NCI-H345 (cell line): ENCODE measurements at places on chromosomes 3 and 15.

DNA sequence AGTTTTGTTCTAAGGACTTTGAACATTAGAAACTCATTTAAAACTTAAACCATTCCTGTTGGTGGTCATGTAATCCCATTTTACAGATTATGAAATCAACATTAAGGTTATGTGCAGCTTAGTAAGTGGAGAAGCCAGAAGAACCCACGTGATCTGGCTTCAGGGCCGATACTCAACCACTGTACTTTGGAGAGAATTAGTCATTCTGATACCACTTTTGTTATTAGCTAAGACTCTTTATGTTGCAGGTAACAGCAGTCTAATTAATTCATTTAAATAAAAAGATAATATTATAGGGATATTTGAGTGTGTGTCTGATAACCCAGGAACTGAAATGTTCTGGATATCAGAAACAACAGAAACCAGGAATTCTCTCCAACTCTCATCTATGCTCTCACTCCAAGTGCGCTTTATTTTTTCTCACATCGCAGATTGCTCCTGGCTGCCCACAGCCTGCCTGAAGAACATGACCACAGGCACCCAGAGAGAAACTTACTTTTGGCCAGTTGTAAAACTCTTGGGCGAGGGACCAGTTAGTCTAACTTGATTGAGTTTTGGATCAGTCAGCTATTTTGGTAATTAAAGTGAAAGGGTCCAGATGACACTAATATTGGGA is 25.2 kb downstream of the UBE2E1 start:
- no peak for DNase-seq

- no peak for DNase-seq
Measured at GRCh38 chr3:159892801-159893200, 95.8 kb upstream of the IL12A start.

DNA sequence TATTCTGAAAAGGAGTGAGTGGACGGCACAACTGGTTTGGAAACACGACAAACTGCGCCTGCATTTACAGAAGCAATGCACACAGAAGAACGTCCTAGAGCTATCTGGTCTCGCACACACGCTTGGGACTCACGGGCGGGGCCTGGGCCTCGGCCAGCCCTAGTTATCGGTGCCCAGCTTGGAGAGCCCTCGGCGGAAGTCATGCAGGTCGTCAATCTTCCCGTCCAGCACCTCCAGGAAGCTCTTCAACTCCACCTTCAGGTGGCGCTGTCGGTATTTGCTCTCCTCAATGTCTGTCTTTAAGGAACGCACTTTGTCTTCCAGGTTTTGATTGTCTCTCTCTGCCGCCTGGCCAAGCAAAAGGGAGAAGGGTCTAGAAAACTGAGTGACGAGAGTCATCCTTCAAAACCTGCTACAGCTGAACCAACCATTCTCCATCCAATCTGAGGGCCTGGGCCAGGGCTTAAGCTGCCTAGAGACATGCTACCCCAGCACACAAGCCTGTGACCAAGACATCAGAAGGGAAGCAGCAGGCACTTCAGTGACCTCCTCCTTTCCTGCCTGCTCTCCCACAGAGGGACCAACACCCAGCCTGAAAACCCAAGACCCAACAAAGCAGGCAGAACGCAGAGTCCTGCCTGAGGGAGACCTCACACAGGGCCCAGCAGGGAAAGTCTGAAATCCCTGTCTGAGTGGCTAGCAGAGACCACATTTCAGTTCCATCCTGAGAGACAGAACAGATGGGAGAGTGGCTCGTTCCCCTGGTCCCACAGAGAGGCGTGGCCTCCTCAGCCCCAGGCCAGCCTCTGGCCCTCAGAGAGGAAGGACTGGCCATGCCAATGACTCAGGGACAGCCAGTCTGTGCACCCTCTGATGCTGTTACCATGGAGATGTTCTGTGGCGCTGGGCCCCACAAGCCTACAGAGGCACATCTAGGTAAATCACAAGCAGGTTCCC is 40.4 kb downstream of the WHAMM start:
- no peak for DNase-seq

- DNase-seq = peak; percentile 48
Measured at GRCh38 chr3:135966271-135966961, 888 bp downstream of the PPP2R3A start.

DNA sequence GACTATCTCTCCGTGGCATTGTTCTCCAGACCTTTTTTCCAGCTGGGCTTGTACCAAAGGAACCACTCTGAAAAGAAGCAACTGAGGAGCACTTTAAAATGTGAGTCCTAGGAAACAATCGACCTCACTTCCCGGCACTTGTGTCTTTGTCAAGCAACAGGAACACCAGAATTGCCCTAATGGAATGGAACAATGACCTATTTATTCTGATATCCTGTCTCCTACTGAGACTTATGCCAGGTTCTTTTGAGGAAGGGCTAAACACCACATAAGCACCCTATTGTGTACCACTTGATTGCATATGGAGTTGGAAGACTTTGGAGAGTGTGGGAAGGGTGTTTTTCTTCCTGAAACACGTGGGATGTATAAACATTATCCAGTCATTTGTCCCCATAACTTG is 56.8 kb upstream of the TGFBR2 start:
- peak; percentile 27 for DNase-seq

DNA sequence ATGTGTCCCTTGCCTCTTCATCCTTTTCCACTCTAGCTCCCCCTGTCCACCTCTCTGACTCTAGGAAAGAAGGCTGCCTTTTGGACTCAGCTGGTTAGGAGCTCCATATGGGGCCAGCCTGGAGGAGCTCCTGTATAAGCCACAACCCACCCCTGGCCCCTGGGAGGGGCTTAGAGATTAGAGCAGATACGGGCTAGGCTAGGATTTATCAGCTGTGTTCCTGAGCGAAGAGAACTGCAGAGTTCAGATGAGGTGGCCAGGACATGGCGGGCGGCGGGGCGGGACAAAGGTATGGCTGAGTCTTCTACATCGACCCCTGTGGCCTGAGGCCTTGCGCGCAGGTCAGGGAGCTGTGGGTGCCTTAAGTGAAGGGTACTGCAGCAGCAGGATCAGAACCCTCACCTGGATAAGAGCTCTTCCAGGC is 7.9 kb downstream of the NBEAL2 start:
- DNase-seq = no peak

GRCh38 chr15:50259276-50259675 is 6.2 kb downstream of the HDC start:
- no peak for DNase-seq

DNA sequence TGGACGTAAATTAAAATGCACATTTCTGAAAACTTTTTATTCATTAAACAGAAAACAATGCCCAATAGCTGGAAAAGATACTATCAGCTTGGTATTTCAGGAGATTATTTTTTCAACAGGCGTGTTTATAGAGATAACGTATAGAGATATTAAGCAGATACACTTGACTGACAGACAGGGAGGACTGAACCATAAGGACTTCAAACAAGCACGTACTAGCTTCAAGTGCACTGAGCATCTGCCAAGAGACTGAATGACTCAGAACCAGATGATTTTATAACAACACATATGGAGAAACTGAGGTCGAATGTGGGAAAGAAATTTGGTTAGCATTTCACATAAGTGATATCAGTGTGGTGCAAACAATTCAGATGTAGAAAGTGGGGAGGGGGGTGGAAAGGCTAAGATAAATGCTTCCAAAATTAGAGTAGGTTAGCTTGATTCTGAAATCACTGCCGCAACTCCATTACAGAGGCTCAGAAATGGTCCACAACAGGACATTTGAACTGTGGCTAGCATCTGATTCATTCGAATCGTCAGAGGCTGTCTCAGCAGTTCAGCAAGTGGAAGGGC is 103.5 kb downstream of the SEMA6D start:
- peak; percentile 30 for DNase-seq

- DNase-seq = no peak
Measured at GRCh38 chr3:28295898-28296490, 52.5 kb upstream of the ZCWPW2 start.

DNA sequence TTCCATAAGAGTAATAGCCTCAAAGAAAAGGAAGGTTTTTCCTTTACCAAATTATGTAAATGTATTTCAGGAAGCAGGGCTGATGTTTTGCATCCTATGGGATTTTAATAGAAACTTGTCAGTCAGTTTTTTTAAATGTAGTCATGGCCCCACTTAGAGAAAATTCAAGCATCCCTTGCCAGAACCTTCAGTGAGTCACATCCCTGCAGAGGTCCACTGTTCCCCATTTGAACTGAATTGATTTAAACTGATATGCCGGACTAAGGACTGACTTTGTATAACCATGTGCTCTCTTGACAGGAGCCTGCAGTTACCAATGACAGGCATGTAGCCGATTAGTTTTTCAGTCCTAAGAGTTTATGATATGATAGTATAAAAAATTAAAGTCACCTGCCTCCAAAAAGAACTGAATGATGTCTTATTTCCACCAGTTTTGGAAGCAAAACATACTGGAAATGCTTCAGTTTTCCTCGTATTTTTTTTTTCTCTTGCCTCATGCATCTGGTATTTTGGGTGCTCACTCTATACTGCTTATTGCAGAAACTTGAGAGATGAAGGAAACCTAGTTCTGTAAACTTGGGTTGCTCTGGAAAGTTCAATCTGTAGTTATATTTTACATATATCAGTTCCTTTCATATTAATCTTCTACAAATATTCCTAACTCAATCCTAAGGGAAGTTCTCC is 30.7 kb downstream of the LRTM1 start:
- no peak for DNase-seq

DNA sequence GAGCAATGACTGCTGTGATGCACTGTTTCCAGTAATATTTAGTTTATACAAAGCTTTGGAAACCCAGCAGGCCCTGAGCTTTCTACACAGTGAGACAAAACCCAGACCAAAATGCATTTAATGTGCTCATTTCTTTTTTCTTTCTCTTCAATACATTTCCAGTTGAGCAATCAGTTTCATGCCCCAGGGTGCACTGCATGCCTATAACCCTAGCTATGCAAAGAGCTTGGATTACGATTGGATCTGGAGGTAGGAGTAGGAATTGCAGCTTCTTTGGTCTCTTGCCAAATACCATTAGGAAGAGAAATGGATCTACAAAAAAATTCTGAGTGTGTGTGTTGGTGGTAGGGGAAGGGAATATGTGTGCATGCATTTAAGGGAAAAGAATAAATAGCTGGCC is 1001.4 kb downstream of the SQOR start:
- DNase-seq = no peak

DNA sequence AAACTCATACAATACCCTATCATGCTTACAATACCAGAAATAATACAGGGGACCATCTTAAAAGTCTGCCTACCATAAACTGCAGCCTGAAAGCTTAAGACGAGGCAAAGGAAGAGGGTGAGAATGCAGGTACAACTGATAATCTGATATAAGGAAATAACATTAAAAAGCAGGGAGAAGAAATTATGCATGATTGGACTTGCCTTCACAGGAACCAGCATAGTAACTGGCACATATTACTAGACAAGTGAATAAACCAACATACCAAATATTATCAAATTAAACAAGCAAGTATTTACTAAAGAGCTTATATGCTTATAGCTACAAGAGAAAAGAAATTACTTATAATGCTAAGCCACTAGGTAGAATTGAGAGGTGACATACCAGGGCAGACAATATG is 18.7 kb downstream of the ANKRD28 start:
- no peak for DNase-seq

DNA sequence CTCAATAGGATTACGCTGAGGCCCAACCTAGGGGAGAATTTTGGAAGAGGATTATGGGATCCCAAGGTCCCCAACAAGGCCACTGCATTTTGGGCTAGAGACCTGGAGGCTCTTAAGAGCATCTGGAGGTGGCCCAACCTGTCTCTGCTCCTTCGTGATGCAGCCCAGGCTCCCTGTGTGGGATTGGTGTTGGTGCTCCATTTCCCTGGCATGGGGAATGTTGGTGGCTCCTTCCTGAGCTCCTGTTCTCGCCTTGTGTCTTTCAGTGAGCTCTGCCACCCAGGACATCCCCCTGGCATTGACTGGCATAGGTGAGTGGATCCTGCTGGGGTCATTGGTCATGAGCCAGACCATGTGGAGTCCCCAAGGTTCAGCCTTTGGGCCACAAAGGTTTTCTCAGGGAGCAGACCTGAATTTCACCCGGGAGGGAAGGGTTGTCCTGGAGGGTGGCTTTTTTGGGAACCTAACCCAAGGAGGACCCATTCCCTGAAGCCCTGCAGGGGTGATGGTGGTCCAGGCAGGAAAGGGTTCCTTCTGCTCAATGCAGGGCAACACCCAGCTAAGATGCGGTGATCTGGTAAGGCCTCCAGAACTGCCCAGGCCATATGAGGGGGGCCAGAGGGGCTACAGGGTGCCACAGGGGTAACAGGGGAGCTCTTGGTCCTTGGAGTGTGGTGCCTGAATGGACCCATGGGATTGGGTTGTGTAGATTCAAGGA is 202.5 kb downstream of the UBE3A start:
- no peak for DNase-seq

GRCh38 chr3:196166741-196167140 is 44.5 kb downstream of the ZDHHC19 start:
- DNase-seq = no peak

- no peak for DNase-seq
Measured at GRCh38 chr3:78792212-78792611, 975.6 kb downstream of the ROBO1 start.

GRCh38 chr3:150302246-150302645 is 105.9 kb upstream of the TSC22D2 start:
- no peak for DNase-seq

DNA sequence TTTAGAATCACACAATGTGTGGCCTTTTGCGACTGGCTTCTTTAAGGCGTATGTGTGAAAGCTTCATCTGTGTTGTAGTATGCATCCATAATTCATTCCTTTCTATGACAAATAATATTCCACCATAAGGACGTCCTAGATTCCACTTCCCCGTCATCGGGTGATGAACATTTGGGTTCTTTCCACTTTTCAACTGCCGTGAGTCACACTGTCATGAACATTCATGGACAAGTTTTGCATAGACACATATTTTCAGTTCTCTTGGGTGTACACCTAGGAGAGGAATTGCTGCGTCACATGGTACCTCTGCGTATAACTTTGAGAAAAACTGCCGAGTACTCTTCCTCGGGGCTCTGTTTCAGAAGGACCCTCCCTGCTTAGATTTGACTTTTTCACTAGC is 97.3 kb downstream of the TOP2B start:
- DNase-seq = no peak

DNA sequence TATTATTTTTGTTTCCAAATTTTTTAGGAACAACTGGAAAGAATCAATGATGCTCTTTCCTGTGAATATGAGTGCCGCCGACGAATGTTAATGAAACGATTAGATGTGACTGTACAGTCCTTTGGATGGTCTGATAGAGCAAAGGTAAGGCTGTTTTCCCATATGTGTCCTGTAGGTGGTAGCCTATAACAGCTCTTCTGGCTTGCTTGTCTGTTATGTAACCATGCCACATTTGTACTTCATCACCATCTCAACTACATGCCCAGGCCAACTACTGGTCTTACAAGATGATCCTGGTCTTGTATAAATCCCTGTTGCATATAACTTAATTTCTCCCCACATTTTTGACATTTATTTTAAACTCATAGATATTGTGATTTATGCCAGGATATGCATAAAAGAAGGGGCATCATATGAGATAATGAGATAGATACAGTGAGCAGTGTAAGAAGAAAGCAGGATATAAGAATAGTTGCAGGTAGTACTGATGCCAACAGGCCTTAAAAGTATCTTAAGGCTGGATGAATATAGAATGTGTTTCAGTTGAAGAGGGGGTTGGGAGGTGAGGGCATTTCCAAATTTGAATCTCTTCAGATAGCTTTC is 20.3 kb downstream of the FAM98B start:
- peak; percentile 9 for DNase-seq
